NCI-H1436 treated with DMSO at 0.1 percent for 48 hours (cell line): ENCODE measurements at places on chromosomes 7 and 10.

- DNase-seq: no peak
Measured at GRCh38 chr7:47419471-47419870, 162.4 kb downstream of the TNS3 start.

- no peak for DNase-seq
Measured at GRCh38 chr10:60605476-60605875, 172.8 kb upstream of the CDK1 start.

- no peak for DNase-seq
Measured at GRCh38 chr10:82267465-82267864, 392.5 kb downstream of the NRG3 start.

GRCh38 chr10:75091146-75091545 lies 20.3 kb upstream of the SAMD8 start:
- no peak for DNase-seq

DNA sequence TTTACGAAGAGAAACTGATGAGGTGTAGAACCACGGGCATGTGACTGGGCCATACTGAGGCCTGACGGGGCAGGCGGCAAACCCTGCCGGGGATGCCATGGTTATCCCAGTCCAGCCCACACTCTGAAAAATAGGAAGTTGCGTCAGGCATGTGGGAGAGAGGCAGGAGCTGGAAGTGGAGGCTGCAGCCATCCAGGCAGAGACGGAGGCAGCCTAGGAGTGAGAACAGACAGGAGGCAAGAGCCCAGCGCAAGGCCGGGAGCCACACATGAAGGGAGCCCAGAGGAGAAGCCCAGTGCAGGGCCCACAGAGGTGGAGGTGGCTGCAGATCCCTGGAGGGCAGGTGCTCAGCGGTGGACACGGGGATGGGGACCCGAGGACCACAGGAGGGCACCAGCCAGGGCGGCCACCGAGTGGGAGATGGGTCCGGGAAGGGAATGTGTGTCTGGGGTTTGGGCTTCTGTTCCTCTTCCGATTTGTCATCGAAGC lies 175.2 kb upstream of the PPP2R2D start:
- DNase-seq: no peak
